ENCODE measurements at places on chromosomes 3 and 15.

DNA sequence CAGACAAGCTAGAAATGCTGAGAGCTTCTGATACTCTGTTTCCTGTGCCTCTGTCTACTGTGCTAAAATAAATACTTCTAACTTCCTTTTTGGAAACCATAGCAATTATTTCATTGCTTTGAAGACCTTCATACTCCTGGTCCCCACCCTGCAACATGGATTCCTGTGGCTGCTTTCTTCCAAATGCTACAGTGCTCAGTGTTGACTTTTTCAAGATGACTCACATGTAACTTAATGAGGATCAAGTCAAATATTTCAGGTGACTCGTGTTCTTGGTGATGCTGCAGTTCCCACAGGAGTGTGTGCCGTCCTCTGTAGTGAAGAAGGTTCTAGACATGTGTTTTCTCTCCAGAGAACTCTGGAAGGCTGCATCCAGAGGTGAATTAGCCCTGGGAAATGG is 288.6 kb downstream of the CLSTN2 start:
- DNase-seq = no peak

DNA sequence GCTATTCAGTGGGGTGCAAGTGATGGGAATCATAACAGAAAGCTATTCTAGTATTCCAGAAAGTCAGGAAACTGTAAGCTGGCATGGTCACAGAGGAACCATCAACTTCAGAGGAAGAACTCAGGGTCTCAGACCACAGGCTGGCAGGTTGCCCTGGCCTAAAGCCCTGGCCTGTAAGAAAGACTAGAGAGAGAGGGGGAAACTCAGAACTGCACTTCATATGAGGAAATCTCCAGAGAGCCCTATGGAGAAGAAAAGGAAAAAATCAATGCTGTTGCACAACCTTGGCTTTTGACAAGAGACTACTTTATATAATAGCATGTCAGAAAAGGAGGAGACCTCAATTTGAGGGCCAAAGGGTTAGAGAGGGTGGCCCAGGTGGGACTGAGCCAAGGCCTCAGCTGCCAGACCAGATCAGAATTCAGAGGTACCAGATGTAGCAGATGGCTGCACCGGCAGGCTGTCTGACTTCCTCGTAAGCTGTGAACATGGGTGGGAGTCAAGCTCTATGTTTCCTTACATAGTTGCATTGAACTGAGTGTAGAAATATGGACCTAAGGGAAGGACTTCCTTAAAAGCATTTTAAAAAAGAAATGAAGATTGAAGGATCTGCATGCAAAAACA is 333.8 kb downstream of the PDCD6IP start:
- DNase-seq = no peak

GRCh38 chr15:49865925-49866757 is 245.3 kb downstream of the DTWD1 start:
- no peak for DNase-seq

DNA sequence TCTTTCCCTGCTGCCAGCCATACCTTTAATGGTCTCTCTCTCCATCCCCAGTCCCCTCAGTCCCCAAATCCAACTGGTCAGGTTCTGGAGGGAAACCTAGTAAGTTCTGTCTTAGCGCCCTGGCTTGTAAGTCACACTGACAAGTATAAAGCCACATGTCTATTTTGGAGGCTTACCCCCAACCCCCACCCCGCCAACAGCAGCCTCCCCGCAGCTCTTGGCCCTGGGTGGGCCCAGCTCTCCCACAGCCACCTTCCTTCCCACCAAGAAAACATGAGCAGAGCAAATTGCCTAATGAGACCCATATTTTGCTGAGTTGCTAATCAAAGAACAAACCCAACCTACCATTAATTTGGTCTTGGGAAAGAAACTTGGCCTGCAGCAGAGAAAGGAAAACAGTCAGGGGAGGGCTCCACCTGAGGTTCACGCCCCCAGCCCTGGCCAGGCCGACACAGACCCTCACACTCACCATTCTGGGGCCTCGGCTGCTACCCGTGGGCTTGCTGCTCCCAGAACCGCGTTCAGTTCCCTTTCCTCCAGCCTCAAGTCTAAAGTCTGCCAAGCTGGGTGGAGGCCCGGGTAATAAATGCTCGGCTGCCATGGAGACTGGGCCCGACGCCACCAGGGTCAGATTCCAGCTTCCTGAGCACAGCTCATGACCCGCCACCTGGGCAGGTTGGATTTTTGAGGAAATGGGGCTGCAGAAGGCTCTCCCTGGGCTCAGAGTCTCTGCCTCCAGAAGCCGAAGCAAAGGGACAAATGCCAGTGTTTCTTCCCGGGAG is at the start of gene CALML4:
TSS of gene CALML4 (minus strand) at position 557 of the 782 bp plus-strand sequence. CDS start at position 472, 85 bp downstream.
- DNase-seq = no peak

- no peak for DNase-seq
Observed at GRCh38 chr3:127698286-127698685, 25.5 kb downstream of the ABTB1 start.

GRCh38 chr15:69941706-69942495 is 155.8 kb downstream of the TLE3 start:
- DNase-seq = no peak
